Natural killer cell treated with Interleukin-12 subunit alpha and Interleukin-12 subunit beta and Interleukin-15 and Interleukin-18, amount 100 ng/mL, for 72 hours (primary cell): ENCODE measurements at places on chromosomes 11 and 22. TPM values are rescaled to one million over a fixed set of nuclear protein-coding genes. Genes with fewer than 3 reads are reported as not detected.

The FAM227A gene
- not detected for total RNA-seq

GRCh38 chr11:66864924-66865697 lies 8.2 kb downstream of the LRFN4 start:
- peaks cover 3% of the 10 kb centered on the region for H3K4me1 ChIP-seq
- H3K27me3 ChIP-seq: no peaks in the 10 kb centered on the region
- H3K27ac ChIP-seq: no peak overlapping the region

DNA sequence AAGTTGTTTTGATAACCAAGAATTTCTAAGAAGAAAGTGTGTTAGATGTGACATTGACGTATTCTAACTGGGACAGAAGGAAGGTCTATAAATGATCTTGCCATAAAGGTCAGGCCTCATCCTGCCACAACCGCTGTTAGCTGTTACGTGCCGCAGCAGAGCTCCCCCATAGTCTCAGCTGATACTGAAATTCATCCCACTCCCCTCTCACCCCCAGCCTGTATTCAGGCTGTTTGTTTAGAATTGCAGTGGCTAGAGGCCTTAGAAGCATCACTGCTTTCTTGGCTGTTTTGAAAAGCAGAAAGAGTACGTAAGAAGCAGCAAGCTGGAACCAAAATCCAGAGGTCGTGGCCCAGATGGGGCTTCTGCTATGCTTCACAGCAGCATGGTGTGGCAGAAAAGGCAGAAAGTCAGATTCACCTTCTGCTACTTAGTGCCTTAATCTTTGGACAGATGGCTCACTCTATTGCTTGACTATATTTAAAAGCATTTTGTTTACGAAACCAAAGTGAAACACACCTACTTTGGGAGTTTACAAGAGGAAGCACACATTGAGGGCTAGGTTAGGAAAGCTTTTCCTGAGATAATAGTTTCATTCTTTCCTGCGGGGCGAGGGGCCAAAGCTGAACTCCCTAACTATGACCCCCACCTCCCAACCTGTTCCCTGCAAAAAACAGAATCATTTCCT lies 950 bp upstream of the LAYN start:
- H3K4me1 ChIP-seq: peaks cover 22% of the 10 kb centered on the region
- no peak for DNase-seq
- peak overlapping the region; percentile 22 for H3K4me3 ChIP-seq
- no peaks in the 10 kb centered on the region for H3K36me3 ChIP-seq

GRCh38 chr11:108923413-108923812 lies 258.5 kb downstream of the DDX10 start:
- no peaks in the 10 kb centered on the region for H3K27me3 ChIP-seq
- DNase-seq: no peak
- H3K36me3 ChIP-seq: no peaks in the 10 kb centered on the region
- H3K27ac ChIP-seq: no peak overlapping the region
- H3K4me1 ChIP-seq: peaks cover 2% of the 10 kb centered on the region

GRCh38 chr11:120337355-120338106 lies 1.3 kb downstream of the ARHGEF12 start:
- H3K27ac ChIP-seq: peak overlapping the region; percentile 66
- H3K4me1 ChIP-seq: peaks cover 43% of the 10 kb centered on the region
- H3K36me3 ChIP-seq: peaks cover 12% of the 10 kb centered on the region
- H3K27me3 ChIP-seq: peaks cover 45% of the 10 kb centered on the region

DNA sequence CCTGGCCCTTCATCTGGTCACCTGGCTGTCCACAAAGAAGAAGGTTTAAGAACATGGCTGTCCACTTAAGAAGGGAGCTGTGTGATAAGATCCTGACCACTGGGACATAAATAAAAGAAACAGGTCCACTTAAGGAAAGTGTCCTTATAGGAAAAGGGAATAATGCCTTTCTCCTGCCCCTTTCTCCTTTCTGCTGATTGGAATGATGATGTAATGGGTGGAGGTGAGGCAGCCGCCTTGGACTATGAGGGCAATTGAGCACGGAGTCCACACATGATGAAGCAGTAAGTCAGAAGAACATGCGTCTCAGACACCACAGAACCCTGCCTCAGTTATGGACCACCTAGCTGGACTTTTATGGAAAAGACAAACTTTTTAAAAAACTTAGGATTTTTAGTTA lies 401.1 kb downstream of the SHANK2 start:
- no peaks in the 10 kb centered on the region for H3K36me3 ChIP-seq
- DNase-seq: no peak
- no peak overlapping the region for H3K4me3 ChIP-seq
- peaks cover 10% of the 10 kb centered on the region for H3K27me3 ChIP-seq
- no peaks in the 10 kb centered on the region for H3K4me1 ChIP-seq

GRCh38 chr11:70559516-70559915 lies 161.2 kb downstream of the CTTN start:
- H3K27ac ChIP-seq: no peak overlapping the region
- no peaks in the 10 kb centered on the region for H3K4me1 ChIP-seq
- peak; percentile 52 for DNase-seq
- H3K36me3 ChIP-seq: no peaks in the 10 kb centered on the region
- peaks cover 24% of the 10 kb centered on the region for H3K27me3 ChIP-seq

DNA sequence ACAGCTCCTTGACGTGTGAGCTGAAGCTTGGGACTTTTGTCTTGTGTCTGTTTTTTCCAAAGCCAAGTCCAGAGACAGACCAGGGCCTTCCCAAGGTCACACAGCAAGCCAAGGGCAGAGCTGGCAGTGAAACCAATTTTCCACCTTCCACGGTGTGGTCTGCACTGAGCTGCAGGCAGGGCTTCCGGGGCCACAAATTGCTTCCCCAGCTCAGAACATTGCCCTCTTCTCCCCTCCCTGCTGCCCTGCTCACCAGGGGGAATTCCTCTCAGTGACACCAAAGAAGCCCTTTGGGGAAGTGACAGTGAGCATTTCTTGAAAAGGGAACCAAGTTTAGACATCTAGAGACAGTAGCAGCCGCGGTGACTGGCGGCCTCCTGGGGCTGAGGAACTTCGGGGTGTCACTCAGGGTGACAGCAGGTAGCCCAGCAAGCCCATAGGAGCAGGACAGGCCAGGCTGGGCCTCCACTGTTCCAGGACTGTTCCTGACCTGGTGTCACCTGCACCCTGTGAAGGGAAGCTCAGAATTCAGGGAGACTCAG lies 9.2 kb downstream of the FXYD2 start:
- H3K4me1 ChIP-seq: peaks cover 65% of the 10 kb centered on the region
- H3K27ac ChIP-seq: peak overlapping the region; percentile 95

DNA sequence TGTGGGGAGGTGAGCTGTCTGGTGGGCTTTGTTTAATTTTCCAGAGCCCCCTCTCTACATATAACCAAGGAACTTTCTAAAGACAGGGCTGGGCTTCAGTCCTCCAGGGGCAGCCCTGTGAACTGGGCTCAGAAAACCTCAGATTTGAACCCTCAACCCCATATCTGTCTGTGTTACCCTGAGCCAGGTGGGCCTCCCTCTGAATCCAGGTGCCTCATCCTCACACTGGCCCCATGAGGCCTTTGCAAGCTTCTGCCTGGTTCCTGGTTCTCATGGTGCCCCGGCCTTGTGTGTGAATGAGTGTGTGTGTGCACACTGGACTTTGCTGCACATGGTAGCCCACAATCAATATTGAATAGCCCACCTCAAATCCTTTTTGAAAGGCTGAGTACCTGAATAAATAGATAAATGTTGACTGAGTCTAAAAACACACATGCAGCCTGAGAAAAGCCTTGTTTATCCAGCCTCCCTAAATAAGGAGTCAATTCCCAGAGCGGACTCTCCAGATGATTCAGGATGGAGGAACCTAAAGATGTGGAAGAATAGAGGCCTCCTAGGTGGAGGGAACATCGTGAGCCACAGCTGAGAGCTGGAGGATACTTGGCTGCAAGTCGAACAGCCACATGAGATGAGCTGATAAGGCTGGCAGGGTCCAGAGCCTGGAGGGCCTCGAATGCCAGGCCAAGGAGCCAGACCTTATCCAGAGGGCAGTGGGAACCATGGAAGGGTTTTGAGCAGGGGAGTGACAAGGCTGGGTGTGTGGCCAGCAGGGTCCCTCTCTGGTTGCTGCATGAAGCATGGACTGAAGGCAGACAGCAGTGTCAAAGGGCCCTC lies 28.1 kb upstream of the P2RY2 start:
- H3K4me1 ChIP-seq: peaks cover 4% of the 10 kb centered on the region
- H3K36me3 ChIP-seq: no peaks in the 10 kb centered on the region
- H3K27me3 ChIP-seq: peaks cover 4% of the 10 kb centered on the region
- H3K4me3 ChIP-seq: no peak overlapping the region
- DNase-seq: no peak
- H3K27ac ChIP-seq: no peak overlapping the region

GRCh38 chr11:66116576-66117361 lies 46.7 kb downstream of the PACS1 start:
- peak overlapping the region; percentile 75 for H3K4me3 ChIP-seq
- H3K27ac ChIP-seq: peak overlapping the region; percentile 78
- no peaks in the 10 kb centered on the region for H3K36me3 ChIP-seq
- no peaks in the 10 kb centered on the region for H3K27me3 ChIP-seq

DNA sequence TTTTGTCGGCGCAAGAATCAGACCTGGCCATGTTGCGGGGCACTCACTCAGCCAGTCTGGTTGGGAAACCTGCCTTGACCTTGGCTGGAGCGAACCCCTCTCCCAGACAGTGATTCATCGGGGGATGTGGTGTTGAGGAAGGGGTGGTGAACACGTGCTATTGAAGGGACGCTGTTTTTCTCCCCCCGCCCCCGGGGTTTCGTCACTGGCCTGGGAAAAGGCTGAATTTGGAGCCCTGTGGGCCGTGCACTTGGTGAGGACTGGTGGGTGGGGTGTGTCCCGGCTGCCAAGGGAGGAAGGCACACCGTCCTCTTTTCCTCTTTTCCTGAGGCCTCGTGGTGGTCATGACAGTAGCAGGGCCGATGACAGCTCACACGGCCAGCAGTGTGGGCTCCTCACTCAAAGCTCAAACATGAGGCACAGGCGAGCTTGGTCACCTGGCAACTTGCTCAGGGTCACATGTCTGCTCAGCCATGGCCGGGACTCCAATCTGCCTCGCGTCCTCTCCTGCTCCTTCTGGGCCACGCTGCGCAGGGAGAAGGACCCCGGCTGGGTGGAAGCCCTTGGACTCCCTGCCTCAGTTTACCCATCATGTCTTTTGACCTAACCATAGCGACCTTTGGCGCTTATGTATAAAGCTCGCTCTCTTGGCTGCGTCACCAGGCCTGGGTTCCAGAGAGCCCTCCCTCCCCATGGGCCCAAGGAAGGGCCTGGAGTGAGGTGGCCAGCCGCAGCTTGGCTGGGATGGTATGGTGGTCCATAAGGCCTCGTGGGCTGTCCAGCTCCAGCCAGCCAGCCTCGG lies 49.4 kb downstream of the SMIM38 start:
- H3K27ac ChIP-seq: no peak overlapping the region
- no peaks in the 10 kb centered on the region for H3K4me1 ChIP-seq
- DNase-seq: peak; percentile 32
- H3K4me3 ChIP-seq: no peak overlapping the region

DNA sequence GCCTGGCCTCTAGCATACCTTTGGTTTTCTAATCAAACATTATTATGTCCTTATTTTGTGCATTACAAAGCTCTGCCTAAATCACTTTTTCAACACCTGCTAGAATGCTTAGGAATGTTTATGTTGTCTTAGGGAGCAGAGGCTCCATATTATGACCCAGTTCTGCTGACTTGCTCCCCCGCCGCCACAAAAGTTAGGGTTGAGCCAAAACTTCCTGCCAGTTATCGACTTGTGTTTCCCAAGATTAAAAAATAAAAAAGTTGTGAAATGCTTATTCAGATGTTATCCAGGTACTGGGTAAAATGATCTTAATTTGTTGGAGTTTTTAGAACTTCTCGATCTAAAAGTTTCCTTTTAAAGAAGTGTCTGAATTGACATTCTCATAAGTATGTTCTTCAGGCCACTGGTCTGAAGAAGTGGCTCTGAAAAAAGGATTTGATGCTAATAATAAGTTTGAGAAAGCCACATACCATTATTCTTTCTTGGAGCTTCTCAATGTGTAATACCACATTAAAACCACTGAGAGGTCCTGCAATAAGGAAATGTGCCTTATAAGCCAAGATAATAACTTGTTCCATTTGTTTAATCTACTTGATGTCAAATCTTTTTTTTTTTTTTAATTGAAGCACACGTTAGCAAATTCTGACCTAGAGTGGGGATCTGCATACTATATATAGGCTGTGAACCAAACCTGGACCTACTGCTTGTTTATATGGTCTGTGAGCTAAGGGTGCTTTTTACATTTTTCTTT lies 2.2 kb downstream of the RNF185 start:
- no peaks in the 10 kb centered on the region for H3K27me3 ChIP-seq
- H3K4me3 ChIP-seq: peak overlapping the region; percentile 60
- peak overlapping the region; percentile 98 for H3K27ac ChIP-seq
- no peak for DNase-seq
- peaks cover 34% of the 10 kb centered on the region for H3K4me1 ChIP-seq

DNA sequence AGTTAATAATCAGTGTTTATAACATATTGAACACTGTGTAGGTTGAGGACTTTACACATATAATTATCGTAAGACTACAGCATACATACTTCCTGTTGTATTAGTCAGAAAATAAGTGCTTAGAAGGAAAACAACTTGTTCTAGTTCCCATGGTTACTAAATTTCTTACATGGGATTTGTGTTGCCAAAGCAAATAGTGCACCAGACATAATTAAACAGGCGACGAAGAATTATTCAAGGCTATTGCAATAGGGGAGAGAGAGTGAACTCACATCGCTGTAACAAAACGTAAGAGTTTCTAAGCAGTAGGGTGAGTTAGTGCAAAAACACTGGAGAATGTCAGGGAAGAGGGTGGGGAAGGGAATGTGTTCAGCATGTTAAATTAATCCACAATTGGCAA lies 347.8 kb downstream of the CNTN5 start:
- H3K4me3 ChIP-seq: no peak overlapping the region
- H3K27me3 ChIP-seq: no peaks in the 10 kb centered on the region
- H3K36me3 ChIP-seq: no peaks in the 10 kb centered on the region
- no peak overlapping the region for H3K27ac ChIP-seq
- H3K4me1 ChIP-seq: no peaks in the 10 kb centered on the region
- no peak for DNase-seq

- H3K27me3 ChIP-seq: no peaks in the 10 kb centered on the region
- no peaks in the 10 kb centered on the region for H3K36me3 ChIP-seq
- H3K27ac ChIP-seq: no peak overlapping the region
- H3K4me1 ChIP-seq: peaks cover 1% of the 10 kb centered on the region
These were observed 42.1 kb upstream of the GNB1L start for GRCh38 chr22:19896665-19897355.

DNA sequence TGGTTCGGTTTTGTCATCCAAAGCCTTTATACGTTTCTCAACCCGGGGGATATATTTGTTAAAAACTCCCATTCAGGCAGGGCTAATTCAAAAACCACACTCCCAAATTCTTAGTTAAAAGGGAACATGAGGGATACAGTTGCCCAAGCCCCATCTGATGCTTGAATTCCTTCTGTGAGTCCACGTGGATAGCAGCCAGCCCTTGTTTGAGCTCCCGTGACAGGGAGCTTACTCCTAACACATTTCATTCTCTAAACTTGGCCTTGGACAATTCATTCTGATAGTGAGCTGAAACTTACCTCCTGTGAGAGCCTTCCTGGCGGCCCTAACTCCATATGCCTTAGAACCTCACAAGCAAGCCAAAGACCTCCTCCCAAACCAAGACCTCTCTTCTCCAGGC lies 357.5 kb downstream of the TENM4 start:
- H3K27me3 ChIP-seq: peaks cover 2% of the 10 kb centered on the region
- DNase-seq: no peak
- H3K4me3 ChIP-seq: no peak overlapping the region
